Heart left ventricle (tissue), 16 donors: ENCODE measurements at places on chromosomes 13 and 19.
A peak's percentile ranks its signal among the peaks of the same experiment; 100 is the strongest.

- DNase-seq: no peak
Observed at GRCh38 chr19:30006207-30006606, 64.2 kb downstream of the URI1 start.

DNA sequence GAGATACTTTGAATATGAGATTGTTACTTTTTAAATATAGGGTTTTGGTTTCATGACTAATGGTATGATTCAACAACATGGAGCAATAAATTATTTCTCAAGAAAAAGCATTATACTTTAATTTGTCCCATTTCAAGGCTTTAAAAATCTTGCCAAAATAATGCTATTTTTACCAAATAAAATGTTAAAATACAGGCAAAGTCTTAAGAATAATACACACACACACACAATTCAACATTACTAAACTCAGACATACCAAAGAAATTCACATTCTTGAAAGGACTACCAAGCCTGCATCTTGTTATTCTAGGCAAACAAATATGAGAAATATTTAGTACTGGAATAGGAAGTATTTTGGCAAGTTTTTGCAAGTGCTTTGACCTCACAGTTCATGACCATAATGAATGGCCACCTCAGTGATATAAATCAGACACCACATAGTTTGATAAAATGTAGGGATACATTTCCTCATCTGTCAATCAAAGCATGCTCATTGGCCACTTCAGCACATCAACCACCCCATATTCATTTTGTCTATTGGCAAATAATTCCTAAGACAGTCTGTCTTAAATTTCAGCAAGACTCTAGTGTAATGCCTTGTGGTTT, 107.2 kb downstream of the NALCN start:
- no peak for DNase-seq

DNA sequence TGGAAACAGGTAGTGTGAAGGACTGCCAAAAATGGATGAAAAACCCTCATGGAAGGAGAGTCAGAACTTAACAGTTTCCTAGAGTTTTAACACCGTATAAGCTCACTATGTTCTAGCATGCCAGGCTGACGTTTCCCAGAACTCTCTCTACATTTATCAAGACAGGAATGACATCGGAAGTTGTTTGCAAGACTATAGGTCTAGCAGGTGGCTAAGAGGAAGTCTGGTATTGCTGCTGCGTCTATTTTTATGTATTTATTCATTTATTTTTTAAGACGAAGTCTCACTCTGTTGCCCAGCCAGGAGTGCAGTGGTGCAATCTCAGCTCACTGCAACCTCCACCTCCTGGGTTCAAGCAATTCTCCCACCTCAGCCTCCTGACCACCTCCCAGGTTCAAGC, 20.5 kb upstream of the ARL11 start:
- no peak for DNase-seq

DNA sequence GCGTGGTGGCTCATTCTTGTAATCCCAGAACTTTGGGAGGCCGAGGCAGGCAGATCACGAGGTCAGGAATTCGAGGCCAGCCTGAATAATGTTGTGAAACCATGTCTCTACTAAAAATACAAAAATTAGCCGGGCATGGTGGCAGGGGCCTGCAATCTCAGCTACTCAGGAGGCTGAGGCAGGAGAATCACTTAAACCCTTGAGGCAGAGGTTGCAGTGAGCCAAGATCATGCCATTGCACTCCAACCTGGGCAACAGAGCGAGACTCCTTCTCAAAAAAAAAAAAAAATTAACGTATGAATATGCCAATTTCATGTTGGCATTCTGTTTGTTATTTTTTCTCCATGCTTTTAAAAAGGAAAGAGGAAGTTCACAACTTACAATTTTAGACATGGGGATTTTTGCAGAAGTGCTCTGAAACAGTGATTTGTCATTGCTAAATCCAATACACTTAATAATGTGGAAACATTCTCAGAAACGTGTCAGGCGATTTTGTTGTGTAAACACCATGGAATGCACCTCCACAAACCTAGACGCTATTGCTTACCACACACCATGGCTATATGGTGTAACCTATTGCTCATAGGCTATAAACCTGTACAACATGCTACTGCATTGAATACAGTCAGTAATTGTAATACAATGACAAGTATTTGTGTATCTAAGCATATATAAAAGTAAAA, 115.9 kb upstream of the PCDH20 start:
- no peak for DNase-seq

DNA sequence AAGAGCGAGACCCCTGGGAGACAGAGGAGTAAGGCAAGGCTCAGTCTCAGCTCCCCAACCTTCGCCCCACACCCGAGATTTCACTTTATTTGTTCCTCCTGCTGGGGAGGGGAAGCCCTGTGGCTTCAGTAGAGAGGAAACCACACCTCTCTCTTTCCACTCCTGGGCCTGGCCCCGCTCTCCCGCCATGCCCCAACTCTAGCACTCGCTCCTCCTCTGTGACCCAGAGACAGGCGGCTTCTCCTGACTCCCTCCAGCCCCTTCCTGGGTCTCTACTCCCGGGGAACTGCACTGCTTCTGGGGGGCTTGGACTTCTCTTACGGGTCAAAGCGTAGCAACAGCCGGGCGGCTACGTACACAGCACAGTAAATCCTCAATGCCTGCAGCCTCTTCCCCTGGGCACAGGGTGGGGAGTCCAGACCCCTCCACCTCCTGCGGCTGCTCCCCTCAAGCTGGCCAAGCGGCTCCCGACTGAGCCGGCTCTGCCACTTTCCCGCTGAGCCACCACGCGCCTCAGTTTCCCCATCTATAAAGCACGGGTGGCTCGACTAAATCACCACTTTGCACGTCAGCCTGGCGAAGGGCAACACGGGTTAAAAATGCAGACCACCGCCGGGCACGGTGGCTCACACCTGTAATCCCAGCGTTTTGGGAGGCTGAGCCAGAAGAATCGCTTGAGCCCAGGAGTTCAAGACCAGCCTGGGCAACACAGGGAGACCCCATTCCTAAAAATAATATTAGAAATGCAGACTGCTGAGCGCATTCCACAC, 1.4 kb downstream of the RNF126 start:
- peak; percentile 51 for DNase-seq

DNA sequence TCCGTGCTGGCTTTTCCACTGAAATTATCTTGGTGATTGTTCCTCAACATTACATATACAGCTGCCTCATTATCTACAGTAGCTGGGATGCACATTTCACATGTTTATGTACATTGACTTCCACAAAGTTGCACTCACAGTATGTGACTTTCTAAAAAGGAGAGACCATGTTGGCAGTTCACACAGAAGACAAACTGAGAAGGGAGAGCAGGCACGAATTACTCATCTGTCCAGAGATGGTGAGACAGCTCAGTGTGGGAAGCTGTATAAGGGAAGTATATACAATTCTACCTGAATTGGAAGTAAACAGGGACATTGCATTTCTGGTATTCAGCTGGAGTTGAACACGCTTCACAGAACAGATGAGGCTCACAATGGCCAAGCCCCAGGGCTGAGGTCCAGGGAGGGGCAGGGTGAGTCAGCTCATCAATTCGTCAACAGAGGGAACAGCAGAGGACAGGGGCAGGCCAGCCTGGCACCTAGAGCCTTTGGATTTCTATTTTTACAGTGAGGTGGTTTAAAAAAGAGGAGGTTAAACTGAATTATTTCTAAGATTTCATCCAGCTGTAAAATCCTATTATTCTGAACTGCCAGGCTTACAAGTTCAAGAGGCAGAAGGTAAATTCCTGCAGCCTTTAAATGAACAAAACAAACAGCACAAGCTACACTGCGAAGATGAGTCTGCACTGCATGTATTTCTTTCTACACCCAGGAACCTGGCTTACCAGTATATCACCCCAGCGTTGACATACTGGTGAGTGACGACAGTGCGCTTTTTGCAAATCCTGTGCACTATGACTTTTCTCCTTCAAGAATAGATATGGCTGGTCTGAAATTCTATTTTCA, 9.8 kb downstream of the PARP4 start:
- DNase-seq: no peak

GRCh38 chr13:66853564-66853963, 376.6 kb downstream of the PCDH9 start:
- DNase-seq: no peak

- DNase-seq: no peak
Observed at GRCh38 chr19:17069193-17069592, 6.1 kb downstream of the HAUS8 start.

GRCh38 chr13:84025824-84026223, 143.6 kb upstream of the SLITRK1 start:
- DNase-seq: no peak

- DNase-seq: no peak
Observed at GRCh38 chr13:24161010-24161775, 673 bp downstream of the SPATA13 start.

DNA sequence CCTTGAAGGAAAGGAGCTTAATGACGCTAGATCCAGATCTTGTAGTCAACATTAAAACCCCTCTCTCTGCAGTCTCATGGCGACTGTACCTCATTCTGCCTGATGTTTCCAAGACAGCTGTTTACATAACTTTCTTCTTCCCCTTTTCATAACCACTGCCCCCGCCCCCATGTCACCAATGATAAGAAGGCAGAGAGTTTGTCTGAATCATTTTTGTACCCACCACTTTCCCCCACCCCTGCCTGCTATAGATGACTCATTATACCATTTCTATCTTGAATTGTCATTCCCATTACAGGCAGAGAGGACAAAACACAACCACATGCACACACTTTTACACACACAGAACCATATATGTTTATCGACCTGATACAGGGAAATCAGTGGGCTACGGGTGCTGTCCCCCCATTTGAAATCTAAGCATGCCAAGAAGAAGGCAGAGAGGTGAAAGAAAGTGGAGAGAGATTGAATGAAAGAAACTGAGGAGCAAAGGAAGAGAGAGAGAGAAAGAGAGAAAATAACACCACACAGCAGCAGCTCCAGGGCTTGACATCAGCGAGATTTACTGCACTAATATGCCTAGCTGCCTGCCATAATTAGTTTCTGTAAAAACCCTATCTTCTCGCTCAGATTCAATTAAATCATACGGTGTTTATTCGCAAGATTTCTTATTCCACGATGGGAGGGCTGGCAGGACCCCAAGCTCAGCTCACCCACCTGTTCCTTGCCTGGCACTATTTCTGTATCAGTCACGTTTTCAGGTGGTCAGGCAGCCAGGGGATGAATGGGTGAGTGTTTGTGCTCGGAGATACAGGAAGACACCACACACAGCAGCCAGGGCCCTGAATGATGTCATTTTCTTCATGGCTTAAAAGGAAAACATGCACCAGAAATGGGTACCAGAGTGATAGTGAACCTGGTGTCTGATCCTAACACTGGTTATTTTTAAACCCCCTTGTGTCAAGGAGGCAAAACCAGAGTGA, 114.3 kb upstream of the SERP2 start:
- no peak for DNase-seq

- no peak for DNase-seq
Observed at GRCh38 chr13:96994017-96994857, at the start of gene OXGR1. Gene OXGR1 (minus strand): TSS chr13:96994476. CDS start chr13:96987759, 6,717 bp downstream.

DNA sequence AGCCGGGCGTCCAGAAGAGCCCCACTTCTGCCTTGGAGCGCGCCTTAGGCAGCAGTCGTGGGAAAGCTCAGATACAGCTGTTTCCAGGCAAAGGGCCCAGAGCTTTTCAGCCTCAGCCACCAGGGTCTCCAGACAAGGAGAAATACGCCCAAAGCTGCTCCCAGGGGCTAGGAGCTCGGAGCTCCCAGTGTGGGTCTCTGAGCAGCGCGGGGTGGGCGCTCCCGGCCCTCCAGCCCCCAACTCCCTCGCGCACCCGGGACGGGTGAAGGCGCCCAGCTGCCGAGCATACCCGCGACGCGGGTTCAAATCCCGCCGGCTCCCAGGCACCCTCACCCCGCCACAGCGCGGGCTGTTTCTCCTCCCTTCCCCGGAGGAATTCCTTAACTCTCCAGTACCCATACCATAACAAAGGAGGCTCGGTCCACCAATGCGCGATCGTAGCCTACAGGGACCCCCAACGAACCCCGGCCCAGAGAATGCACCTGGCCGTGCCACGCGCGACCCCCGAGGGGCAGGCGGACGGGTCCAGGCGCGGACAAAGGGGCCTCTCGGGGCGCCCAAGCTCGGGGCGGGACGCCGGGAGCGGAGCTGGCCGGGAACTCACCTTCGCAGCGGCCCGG, 507 bp downstream of the COL4A1 start:
- no peak for DNase-seq

- DNase-seq: no peak
Observed at GRCh38 chr19:3186160-3186688, 494 bp downstream of the NCLN start.

GRCh38 chr13:40368127-40368891, 298.1 kb downstream of the FOXO1 start:
- DNase-seq: no peak

- peak; percentile 39 for DNase-seq
Observed at GRCh38 chr13:39201180-39201579, 162.9 kb downstream of the NHLRC3 start.
